ENCODE measurements at places on chromosomes 5 and 9.
A peak's percentile ranks its signal among the peaks of the same experiment; 100 is the strongest.

DNA sequence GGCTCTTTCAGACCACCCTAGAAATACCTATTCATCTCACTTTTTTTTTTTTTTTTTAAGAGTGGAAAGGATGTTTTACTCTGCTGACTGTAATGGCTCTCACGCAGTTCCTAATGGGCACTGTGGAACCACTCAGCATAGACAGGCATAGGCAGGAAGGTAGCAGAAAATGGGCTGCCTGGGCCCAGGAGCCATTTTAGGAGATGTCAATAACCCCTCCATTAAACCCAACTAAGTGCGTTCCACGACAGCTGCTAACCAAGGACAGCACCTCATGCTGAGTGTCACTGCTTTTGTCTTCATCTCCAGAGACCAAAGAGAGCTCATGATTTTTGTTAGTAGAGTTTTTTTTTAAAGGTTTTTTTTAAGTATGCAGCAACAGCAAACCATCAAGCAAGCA lies 15.3 kb downstream of the MAP1B start:
- no peaks in the 10 kb centered on the region for H3K36me3 ChIP-seq
- H3K27ac ChIP-seq, result no peak overlapping the region
- DNase-seq, result no peak
- H3K27me3 ChIP-seq, result peaks cover 38% of the 10 kb centered on the region

- peaks cover 32% of the 10 kb centered on the region for H3K4me1 ChIP-seq
- peak overlapping the region; percentile 33 for H3K27ac ChIP-seq
- peak overlapping the region; percentile 65 for H3K4me3 ChIP-seq
- H3K27me3 ChIP-seq, result no peaks in the 10 kb centered on the region
- no peaks in the 10 kb centered on the region for H3K36me3 ChIP-seq
Measured at GRCh38 chr5:56480078-56480704, 247.1 kb upstream of the ANKRD55 start.

- DNase-seq, result no peak
- peaks cover 20% of the 10 kb centered on the region for H3K27me3 ChIP-seq
- no peak overlapping the region for H3K4me3 ChIP-seq
- no peaks in the 10 kb centered on the region for H3K4me1 ChIP-seq
- no peak overlapping the region for H3K27ac ChIP-seq
Measured at GRCh38 chr5:6162175-6162574, 216.2 kb downstream of the MED10 start.

DNA sequence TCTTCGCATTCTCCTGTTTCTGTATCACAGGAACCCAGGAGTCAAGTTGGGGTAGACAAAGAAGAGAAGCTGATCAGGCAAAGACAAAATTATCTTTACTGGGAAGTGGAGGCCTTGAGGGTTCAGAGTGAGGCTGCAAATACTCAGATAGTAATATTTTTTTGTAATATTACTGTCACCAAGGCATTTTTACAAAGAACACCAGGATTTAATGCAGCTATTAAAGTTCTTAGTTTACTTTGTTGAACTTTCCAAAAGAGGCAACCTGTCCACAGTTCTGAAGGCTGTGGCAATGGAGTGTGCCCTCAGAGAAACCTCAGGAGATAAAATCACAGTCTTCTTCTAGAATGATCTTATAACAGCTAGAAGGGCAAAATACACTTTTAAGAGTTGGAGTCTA lies 74.9 kb downstream of the PGM5 start:
- no peak for DNase-seq
- H3K27ac ChIP-seq, result no peak overlapping the region
- H3K4me3 ChIP-seq, result no peak overlapping the region
- peaks cover 13% of the 10 kb centered on the region for H3K27me3 ChIP-seq

All from activated naive CD4-positive, alpha-beta T cell treated with anti-CD3 and anti-CD28 coated beads for 36 hours (primary cell).